Activated CD4-positive, alpha-beta T cell treated with anti-CD3 and anti-CD28 coated beads for 4 hours (primary cell): ENCODE measurements at places on chromosomes 4 and X.

GRCh38 chr4:177064116-177064515 lies 245.6 kb upstream of the NEIL3 start:
- DNase-seq = no peak

GRCh38 chr4:101171747-101172146 lies 175.6 kb downstream of the PPP3CA start:
- no peak for DNase-seq

DNA sequence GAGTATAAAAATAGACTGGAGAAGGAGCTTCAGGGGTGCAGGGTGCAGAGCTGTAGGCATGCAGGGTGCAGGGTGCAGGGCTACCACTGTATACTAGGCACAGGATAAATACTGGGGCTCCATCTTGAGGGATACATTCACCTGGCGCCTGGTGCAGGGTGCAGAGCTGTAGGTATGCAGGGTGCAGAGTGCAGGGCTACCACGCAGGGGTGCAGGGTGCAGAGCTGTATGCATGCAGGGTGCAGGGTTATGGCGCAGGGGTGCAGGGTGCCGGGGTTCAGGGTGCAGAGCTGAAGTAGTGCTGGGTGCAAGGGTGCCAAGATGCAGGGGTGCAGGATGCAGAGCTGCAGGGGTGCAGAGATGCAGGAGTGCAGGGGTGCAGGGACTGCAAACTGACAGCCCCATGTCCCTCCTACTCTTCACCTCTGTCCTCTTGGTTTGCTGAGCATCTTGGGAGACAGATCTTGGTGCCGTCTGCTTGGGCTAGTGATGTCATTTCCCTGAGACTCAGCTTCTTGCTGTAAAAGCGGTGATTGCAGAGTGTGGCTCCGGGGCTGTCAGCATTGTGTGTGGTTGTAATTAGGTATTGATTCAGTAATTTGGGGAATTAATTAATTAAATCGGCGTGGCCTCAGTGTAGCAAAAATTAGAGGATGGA lies 91.2 kb downstream of the ADRA2C start:
- no peak for DNase-seq

DNA sequence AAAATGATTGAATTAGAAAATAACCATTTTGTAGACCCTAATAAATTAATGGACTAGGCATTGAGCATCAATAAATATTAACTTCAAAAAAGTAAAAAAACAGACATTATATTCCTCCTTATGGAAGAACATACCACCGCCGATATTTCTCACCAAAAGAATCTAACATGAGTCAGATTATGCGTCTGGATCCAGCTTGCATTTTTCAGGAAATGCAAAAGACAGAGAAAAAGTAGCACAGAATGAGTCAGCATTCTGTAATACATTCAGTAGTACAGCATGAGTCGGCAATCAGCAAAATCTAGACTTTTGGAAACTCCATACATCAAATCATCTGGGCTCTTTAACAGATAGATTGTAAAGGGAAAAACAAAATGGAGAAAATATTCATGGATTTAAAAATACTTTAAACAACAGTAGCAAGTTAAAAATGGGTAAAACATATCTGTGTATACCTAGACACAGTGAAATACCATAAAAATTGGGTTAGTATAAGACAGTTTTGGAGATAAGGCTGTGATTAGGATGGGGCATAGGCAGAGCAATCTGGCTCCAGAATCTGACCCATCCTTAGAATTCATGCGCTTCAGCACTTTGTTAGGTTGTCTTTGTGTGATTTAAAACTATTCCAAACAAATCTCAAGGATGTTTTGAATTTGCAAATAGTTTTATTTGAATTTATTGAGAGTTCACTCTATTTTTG lies 633.0 kb upstream of the FAM241A start:
- DNase-seq = no peak

GRCh38 chr4:153138736-153139135 lies 65.5 kb upstream of the TRIM2 start:
- no peak for DNase-seq

- DNase-seq = no peak
Observed at GRCh38 chrX:13840121-13840520, 23.2 kb upstream of the GPM6B start.

- DNase-seq = no peak
Observed at GRCh38 chrX:39716802-39717540, 380.8 kb downstream of the BCOR start.
